ENCODE measurements at places on chromosomes 12 and 14. TPM values are rescaled to one million over a fixed set of nuclear protein-coding genes. Genes with fewer than 3 reads are reported as not detected.

- DNase-seq = no peak
Measured at GRCh38 chr12:118052324-118053070, 8.5 kb downstream of the WSB2 start.

DNA sequence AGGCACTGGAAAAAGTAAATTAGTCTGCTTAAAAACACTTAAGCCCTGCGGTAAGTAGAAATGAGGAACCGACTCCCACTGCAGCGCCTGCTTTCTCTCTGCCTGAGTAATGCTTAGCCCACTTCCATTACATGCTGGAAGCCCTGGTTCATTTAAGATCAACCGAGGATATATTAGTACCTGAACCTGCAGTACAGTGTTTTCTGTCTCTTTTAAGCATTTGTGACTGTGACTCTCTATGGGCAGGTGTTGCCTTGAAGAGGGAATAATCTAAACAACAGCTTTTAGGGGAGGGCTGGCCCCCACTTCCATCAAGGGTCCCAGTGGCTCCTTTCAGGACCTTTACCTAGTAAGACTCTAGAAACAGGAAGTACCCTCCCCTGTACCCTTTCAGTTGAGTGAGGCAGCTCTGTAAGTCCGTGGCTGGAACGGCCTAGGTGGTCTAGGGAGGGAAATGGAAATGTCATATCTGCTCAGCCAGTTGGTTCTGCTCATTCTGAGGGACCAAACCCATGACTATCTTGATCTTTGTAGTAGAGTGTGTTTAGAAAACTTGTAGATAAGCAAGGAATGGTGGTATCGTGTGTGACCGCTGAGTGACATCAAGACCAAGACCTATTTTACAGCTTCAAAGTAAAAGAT, 56.2 kb downstream of the FNTB start:
- DNase-seq = peak; percentile 36

GRCh38 chr14:92253381-92253894, 69.5 kb upstream of the SLC24A4 start:
- DNase-seq = no peak

HPD gene
- not detected for polyA plus RNA-seq

TC2N gene
- 9.2 TPM for polyA plus RNA-seq

Measured in naive B cell (primary cell).